ENCODE measurements at places on chromosomes 6 and 20. TPM values are rescaled to one million over a fixed set of nuclear protein-coding genes. Genes with fewer than 3 reads are reported as not detected.

- DNase-seq, result no peak
Observed at GRCh38 chr6:168983925-168984324, 269.7 kb downstream of the THBS2 start.

- DNase-seq, result no peak
Observed at GRCh38 chr20:14691994-14692393, 354.6 kb upstream of the FLRT3 start.

The SLC17A3 gene
- polyA plus RNA-seq, result 0.93 TPM

- DNase-seq, result no peak
Observed at GRCh38 chr6:34476447-34476846, 10.6 kb downstream of the PACSIN1 start.

DNA sequence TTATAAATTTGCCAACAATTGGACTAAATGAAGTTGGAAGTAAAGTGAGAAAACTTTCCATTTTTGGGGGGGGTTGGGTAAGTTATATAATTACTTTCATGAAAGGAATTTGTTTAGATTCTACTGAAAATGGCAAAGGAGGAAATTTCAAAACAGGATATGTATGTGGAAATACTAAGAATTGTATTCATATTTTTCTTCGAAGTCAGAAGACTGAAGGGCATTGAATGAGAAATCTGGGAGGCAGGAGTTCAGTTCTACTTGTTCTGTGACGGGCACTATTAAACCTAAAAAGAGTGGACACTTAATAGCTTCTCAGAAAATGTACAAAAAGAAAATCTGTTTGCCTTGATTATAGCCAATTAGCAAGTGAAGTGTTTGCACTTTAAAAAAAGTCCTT lies 114.7 kb downstream of the PRIM2 start:
- DNase-seq, result no peak

DNA sequence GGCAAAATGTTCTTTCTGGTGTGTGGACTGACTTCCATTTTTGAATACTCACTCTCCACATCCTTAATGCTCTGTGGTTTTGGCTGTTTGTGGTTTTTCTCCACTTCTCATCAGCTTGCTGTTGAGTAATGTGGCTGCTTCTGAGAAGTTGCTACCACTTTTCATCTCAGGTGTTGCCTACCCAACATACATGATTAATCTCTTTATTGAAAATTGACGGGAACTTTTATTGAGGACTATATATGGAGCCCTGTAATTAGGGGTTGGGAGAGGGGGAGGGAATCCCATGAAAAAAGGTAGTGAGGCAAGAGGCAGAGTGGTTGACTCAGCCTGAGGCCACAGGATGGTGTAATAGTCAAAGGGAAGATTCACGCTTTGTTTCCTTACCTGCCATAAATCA lies 17.6 kb downstream of the IL22RA2 start:
- DNase-seq, result no peak

GRCh38 chr20:4809707-4810106 lies 88.0 kb downstream of the PRND start:
- no peak for DNase-seq

The TP53RK gene
- polyA plus RNA-seq, result 14.7 TPM

DNA sequence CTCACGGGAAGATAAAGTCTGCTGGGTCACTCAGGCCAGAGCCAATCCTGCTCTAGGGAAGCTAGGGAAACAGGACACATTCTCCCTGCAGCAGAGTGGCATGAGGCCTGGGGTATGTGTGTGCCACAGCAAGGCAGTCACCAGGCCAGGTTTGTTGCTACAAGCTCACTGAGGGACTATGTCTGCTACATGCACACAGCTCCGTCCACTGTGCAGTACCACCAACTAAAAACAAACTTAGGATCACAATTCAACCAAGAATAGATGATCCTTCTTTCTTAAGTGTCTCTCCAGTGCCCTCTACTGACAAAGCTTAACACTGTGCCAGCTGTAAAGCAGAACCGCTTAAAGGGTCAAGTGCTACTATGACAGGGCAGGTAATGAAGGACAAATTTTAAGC lies 192.5 kb downstream of the PTPRK start:
- no peak for DNase-seq

Measured in left renal pelvis (tissue), 4 donors.